Astrocyte of the spinal cord (primary cell): ENCODE measurements at places on chromosomes 12 and 14.

GRCh38 chr14:32329690-32330285 lies 690 bp downstream of the AKAP6 start:
- no peak for DNase-seq

DNA sequence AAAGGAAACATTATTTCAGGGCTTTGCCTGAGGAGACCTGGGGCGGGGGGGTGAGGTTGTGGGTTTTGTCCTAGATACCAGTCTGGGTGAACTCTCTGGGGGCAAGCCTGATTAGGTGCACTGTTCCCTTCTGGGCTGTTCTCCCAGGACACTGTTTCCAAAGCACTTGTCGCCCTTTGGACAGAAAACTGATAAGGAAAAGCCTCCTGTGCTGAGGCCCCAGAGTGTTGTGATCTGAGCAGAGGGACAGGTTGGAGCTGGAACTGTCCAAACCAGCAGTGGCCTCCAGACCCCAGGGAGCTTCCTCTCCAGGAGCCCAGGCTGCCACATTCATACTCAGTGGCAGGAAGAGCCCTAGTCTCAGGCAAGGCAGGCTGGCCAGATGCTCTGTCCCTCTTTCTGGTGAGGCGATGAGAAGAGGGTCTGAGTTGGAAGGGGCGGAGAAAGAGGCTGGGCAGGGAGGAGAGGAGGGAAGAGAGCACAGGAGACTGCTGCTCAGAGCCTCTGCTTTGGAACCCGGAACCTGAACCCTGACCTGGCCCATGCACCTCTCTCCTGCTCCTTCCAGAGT lies 1.9 kb downstream of the GALNT16 start:
- DNase-seq: no peak

- DNase-seq: peak; percentile 52
Measured at GRCh38 chr12:116130431-116130830, 147.1 kb downstream of the MED13L start.

- DNase-seq: no peak
Measured at GRCh38 chr14:43168371-43168925, 1338.6 kb downstream of the FSCB start.
